ENCODE measurements at places on chromosomes 2 and 18.

DNA sequence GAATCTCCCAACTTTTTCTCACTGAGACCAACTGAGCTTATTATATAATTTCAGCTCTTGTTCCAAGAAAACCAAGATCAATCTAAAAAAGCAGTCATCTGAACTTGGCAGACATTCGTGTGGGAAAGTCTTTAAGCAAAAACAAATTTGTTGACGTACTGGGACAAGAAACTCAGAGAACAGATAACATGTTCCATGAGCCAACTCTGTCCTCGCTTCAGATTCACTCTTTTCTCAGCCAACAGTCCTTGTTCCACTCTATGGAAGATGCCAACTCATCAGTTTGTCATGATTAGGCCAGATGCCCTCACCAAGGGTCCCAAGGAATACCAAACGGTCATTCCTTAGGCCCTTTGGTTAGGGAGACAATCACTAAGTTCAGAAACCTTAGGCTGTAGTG, 224.2 kb upstream of the CTAGE1 start:
- no peak for DNase-seq

GRCh38 chr2:79630060-79630459, 117.2 kb downstream of the CTNNA2 start:
- DNase-seq = no peak

DNA sequence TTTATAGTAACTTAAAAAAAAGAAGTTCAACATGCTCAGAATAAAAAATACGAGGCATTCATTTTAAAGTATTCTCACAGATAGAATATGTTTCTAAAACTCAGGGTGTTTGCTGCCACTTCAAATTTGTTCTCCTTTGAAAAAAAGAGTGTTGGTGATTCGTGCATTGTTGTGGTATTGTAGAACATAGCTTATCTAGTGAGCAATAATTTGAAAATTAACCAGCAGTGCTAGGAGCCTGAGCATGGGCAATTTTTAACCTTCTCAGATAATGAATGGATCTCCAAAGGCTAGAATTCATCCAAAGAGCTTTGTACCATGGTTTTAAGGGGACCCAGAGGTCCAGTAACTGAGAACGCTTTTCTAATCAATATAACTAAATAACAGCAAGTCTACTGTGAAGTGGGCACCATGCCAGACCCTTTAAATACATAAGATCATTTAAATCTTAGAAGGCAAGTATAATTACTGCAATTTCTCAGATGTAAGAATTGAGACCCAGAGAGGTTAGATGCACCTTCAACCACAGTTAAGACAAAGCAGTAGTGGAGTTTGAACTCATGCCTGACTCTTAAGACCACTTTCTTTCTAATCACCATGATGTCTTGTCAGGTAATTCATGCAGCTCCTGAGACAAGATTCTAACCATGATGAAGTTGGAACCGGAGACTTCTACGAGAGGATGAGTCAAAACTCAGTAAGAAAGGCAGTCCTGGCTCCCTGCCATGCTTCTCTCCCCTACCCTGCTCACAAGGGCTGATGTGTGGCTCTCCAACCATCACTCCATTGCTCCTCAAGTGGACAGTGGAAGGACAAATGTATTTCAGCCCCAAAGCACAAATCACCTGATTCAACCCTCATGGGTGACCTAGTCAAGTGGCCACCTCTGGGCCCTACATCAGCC, 3.4 kb downstream of the CYRIA start:
- no peak for DNase-seq

- no peak for DNase-seq
Observed at GRCh38 chr2:219253753-219254589, at the start of gene TUBA4A. Gene TUBA4A, minus strand, starts transcription at chr2:219253918. Its CDS starts 60 bp downstream, at chr2:219253858.

GRCh38 chr2:131092458-131093005, 728 bp downstream of the FAM168B start:
- DNase-seq = no peak

GRCh38 chr2:127594116-127594591, 51.8 kb upstream of the GPR17 start:
- DNase-seq = no peak

- no peak for DNase-seq
Observed at GRCh38 chr2:224608104-224608503, 22.9 kb upstream of the CUL3 start.

GRCh38 chr2:238573065-238573778, 146.5 kb downstream of the ASB1 start:
- DNase-seq = no peak

DNA sequence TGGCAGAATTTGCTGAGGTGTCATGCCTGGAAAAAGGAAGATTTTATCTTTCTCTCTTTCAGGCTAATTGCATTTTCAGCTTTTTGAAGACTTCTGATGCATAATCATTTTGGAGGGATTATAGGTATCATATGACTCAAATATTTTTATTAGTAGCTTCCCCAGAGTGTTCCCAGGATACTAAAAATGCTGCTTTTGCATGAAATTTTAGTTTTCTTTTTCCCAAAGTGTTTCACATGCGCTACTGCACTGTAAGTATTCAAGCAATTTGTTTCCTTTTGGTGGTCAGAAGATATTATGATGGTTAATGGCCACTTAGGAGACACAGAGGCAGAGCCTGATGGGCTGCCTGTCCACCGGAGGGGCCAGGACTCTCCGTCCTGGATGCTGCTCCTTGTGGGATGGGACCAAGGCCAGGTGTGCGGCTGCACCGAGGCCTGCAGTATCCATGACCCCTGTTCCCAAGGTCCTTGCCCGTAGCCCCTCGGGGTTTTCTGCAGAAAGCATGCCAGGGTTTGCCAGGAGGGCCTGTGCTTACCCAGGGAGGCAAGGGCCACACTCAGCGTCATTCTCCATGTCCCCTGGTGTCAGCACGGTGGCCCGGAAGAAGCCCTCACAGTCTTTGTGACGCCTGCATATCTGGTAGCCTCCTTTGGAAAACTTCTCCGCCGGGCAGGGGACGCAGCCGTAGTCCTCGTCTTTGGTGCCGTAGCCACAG, 60.2 kb downstream of the EDAR start:
- DNase-seq = no peak

GRCh38 chr2:151237422-151238025, 24.1 kb downstream of the RBM43 start:
- DNase-seq = no peak

DNA sequence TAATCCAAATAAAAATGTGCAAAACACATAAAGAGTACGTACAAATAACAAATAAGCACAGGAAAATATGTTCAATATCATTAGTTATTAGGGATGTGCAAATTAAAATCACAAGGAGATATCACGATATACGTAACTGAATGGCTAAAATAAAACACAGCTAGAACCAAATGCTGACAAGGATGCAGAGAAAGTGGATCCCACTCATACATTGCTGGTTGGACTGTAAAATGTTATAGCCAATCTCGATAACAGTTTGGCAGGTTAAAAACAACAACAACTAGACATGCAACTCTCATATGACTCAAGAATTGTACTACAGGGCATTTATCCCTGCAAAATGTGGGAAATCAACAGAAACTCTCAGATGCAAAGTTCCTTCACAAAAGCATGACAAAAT, 553.9 kb downstream of the ADCYAP1 start:
- no peak for DNase-seq

All from fibroblast of skin of left biceps (primary cell).